Right renal pelvis (tissue), 4 donors: ENCODE measurements at places on chromosomes 2 and 18. TPM values are rescaled to one million over a fixed set of nuclear protein-coding genes. Genes with fewer than 3 reads are reported as not detected.

GRHL1 gene
- 5.4 TPM for polyA plus RNA-seq

GTF2A1L gene
- polyA plus RNA-seq = 0.23 TPM

HMSD gene
- 1.4 TPM for polyA plus RNA-seq

FMNL2 gene
- 98.2 TPM for polyA plus RNA-seq

EIF4E2 gene
- polyA plus RNA-seq = 102 TPM

TRAPPC8 gene
- polyA plus RNA-seq = 69.2 TPM

GRCh38 chr2:235390108-235390815, 103.6 kb upstream of the AGAP1 start:
- DNase-seq = no peak

EHD3 gene
- polyA plus RNA-seq = 39.5 TPM

HOXD12 gene
- polyA plus RNA-seq = 0.20 TPM

SGO2 gene
- polyA plus RNA-seq = 15.2 TPM

CDK5R2 gene
- polyA plus RNA-seq = 0.17 TPM

DNA sequence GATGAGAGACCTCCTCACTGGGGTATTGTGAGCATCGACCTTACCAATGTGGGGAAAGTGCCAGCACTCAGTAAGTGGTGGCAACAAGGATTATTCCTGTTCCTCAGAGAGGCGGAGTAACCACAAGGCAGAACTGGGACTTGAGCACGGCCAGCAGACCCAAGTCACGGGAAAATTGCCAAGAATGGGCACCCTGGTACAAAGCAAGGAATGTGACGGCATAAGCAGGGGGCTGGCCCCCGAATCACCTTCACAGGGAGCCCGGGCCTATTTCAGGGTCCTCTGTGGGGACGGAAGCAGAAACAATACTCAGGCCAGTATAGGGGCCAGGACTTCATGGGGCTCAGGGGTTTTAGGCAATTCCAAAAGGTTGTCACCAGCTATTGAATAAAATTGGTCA, 25.4 kb downstream of the CENPA start:
- DNase-seq = no peak

- DNase-seq = no peak
These were observed 207.9 kb downstream of the CMPK2 start for GRCh38 chr2:6657855-6658254.

DNA sequence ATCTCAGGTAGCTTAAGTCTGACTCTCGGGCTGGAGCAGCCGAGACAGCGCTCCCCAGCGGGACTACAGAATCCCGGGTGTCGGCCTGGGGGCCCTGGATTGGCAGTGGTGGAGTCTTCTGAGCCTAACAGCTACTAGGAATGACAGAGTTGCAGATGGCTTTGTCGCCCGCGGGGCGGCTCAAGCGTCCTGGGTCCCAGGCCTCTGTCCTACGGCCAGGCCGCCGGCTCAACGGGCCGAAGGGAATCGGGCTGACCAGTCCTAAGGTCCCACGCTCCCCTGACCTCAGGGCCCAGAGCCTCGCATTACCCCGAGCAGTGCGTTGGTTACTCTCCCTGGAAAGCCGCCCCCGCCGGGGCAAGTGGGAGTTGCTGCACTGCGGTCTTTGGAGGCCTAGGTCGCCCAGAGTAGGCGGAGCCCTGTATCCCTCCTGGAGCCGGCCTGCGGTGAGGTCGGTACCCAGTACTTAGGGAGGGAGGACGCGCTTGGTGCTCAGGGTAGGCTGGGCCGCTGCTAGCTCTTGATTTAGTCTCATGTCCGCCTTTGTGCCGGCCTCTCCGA, 8.8 kb downstream of the SIX2 start:
- no peak for DNase-seq

- DNase-seq = no peak
These were observed 330.1 kb downstream of the SUCLG1 start for GRCh38 chr2:84129018-84129417.

- no peak for DNase-seq
These were observed 156.3 kb downstream of the TTC32 start for GRCh38 chr2:19745318-19746136.

DNA sequence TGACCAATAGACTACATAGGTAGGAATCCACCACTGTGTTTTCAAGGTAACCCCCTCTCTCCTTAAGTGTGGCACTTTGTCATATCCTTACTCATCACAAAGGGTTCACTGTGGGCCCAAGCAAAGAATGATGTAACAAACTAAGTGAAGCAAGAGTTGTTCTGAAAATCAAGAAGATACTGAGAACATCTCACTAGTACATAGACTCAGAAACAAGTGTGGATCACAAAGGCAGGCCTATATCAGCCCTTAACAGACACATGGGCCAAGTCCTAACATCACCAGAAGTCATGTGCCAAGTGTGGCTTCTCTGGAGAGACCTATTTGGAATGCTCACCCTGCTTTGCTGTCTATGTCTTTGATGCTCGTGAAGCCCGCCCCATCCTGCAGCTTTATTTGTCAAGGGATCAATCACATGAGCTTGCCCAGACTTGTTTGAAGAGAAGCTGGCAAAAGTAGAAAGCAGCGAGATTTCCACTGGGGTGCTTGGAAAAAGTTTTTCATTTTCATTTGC, 131.2 kb upstream of the TTC39C start:
- DNase-seq = no peak

OTOF gene
- polyA plus RNA-seq = 0.17 TPM

TRIM43 gene
- 0.50 TPM for polyA plus RNA-seq

GRCh38 chr2:468648-469336, 180.9 kb upstream of the ALKAL2 start:
- DNase-seq = no peak

DNA sequence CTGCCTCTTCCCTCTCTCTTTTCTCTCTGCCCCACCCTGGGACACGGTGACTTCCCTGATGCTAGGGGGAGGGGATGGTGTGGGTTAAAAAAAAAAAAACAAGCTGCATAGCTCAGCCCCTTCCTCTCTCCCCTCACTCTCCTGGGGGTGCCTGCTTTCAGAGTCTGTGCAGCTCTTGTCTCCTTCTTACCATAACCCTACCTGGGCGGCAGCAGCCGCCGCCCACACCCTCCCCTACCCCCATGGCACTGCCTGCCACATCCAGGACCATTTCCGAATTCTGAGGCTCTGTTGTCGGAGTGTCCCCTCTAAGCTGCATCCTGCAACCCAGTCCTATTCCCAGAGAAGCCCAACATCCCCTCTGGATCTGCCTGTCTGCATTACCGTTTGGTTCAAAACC, 16.0 kb downstream of the TTC32 start:
- DNase-seq = no peak

DNA sequence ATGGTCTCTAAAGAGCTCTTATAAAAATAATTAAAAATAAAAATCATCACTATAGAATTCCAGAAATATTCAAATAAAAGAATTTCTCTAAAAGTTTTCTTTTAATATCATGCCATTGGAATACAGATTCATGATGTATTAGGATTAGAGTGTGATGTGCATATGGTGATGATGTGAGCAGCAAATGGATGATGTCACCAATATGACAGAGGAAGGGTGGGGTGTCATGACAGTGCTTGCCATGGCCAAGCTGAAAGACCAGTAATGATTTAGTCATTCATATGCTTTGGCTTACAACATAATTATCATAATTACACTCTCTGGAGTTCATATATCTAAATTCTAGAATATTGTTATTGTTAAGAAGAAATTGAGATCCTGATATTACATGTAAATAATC, 27.4 kb upstream of the TTC32 start:
- DNase-seq = no peak

DNA sequence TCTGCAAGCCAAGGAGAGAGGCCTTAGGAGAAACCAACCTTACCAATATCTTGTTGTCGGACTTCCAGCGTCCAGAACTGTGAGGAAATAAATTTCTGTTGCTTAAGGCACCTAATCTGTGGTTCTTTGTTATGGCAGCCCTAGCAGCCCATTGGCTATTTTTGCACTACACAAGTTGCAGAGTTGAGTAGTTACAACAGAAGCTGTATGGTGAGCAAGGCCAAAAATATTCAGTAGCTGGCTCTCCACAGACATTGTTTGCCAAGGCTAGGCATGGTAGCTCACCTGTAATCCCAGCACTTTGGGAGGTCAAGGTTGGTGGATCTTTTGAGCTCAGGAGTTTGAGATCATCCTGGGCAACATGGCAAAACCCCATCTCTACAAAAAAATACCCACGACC, 27.1 kb upstream of the SCYGR1 start:
- DNase-seq = no peak

GRCh38 chr2:211447548-211447947, 891.1 kb downstream of the CPS1 start:
- no peak for DNase-seq

- DNase-seq = no peak
These were observed 127.6 kb upstream of the SPOPL start for GRCh38 chr2:138373993-138374408.

GRCh38 chr18:23723121-23723520, 33.9 kb downstream of the LAMA3 start:
- no peak for DNase-seq

C1QL2 gene
- polyA plus RNA-seq = not detected

DNA sequence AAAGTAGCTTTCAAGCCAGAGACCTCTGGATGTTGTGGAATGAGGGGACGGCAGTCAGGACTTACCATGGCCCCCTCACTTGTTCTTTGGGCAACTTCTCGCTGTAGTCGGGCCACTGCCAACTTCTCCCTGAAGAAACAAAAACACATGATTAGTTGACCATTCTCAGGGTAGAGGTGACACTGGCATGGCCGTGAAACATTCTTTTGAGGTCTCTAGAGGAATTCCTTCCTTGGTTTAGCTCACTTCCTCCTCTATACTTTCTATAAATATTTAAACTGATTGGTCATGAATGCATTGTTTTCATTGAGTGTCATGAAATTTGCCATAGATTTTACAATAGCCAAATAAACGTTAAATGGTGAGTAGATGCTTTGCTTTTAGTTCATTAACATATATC, 354.6 kb downstream of the NCKAP5 start:
- DNase-seq = no peak

DNA sequence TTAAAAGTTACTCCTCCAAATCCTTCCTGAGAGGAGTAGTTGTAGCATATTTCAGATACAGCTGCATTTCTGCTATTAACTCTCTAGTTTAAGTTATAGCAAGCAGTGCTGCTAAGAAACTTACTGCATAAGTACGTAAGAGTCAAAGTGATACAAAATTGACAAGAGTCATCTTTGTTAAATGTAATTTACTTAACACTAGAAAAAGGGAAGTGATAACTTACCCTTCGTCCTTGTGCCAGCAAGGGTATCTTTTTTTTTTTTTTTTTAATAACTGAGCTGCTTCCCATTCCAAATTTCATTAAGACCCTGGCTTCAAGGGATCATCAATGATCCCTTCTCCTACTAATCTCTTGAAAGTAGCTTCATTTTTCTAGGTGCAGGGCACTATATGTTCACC, 493.0 kb downstream of the PLCL1 start:
- no peak for DNase-seq

RAB3GAP1 gene
- polyA plus RNA-seq = 51.8 TPM

GRCh38 chr2:105635564-105635963, 109.1 kb upstream of the NCK2 start:
- DNase-seq = no peak

DNA sequence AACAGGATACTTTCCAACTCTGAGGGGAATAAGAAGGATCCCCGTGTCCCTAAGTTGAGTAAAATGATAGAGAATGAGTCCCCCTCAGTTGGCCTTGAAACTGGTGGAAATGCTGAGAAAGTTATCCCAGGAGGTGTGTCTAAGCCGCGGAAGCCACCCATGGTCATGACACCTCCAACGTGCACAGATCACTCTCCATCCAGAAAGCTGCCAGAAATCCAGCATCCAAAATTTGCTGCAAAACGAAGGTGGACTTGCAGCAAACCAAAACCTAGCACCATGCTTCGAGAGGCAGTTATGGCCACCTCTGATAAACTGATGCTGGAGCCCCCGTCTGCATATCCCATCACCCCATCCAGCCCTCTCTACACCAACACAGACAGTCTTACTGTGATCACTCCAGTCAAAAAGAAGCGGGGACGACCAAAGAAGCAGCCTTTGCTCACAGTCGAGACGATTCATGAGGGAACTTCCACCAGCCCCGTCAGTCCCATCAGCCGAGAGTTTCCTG, 270.1 kb downstream of the SETBP1 start:
- DNase-seq = no peak

KLHL29 gene
- 11.9 TPM for polyA plus RNA-seq

- no peak for DNase-seq
These were observed 347.0 kb upstream of the ID2 start for GRCh38 chr2:8334866-8335325.

DNA sequence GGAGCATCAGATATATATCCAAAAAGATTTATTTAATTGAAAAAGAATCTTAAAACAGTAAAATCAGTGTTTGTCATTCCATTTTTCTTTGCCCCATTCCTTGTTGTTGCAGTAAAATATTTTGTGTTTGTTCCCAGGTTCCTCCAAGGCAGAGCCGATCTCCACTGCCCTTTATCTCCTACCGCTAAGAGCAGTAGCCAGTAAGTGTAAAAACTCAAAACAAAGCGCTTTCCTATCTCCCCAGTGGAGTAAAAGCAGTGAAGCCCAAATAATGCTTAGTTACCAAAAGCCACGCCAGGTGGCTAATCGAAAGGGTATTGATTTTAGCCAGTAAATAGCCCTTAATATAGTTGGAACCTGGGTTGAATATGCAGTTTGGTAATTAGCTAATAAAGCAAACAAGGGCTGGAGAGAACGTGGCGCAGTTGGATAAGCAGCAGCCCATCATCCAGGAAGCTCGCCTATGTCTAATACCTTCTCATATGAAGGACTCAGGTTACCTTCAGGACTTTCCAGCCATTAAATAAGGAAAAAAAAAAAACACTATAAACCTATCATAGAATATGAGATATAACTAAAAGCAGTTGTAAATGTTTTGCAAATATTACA, 12.4 kb upstream of the GPD2 start:
- DNase-seq = no peak

DNA sequence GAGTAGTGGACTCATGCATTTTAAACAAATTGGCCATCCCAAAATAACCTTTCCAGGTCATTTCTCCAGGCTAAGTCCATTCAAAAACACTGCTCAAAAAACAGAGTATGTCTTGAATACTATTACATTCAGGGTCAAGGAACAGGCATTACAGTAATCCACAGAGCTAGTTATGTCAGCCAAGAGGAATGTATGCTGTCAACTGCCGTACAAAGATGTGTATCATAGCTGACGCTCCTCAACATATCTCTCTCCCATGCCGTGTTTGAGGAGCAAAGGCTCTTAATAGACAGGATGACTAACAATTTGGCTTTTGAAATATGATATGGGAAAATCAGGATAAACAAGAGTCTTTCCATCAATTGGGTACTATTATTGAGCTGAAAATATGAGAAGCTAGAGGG, 68.8 kb upstream of the KCTD1 start:
- no peak for DNase-seq

SLC9A2 gene
- polyA plus RNA-seq = 9.6 TPM

DNA sequence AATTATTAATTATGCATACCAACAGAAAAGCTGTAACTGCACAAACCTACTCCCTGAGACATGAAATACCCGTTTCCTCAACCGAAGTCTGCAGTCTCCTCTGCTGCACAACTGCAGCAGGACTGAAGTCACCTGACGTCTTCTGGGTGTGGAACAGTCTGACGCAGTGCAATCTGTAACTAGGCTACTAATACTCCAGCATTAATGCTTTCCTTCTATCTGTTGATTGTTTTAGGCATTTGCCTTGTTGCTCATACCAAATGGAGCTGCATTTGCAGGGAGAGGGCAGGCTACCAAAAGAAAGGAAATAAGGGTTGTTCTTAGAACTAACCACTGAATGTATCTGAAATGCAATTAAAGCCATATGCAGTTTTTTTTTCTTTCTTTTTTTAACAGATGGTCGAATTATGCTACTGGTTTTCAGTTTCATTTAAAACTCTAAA, 40.1 kb downstream of the RTN4 start:
- no peak for DNase-seq

GRCh38 chr2:229057976-229058553, 213.0 kb downstream of the PID1 start:
- no peak for DNase-seq

MMADHC gene
- polyA plus RNA-seq = 131 TPM
